ENCODE measurements at places on chromosomes 6 and 20. TPM values are rescaled to one million over a fixed set of nuclear protein-coding genes. Genes with fewer than 3 reads are reported as not detected.

PHF3 gene
- total RNA-seq, result 60.0 TPM

BPIFB2 gene
- not detected for total RNA-seq

FABP7 gene
- not detected for total RNA-seq

CLPSL2 gene
- total RNA-seq, result not detected

ACAT2 gene
- total RNA-seq, result 50.0 TPM

SLC22A7 gene
- total RNA-seq, result not detected

SLC23A2 gene
- 14.1 TPM for total RNA-seq

FHL5 gene
- total RNA-seq, result not detected

VGLL2 gene
- not detected for total RNA-seq

SMLR1 gene
- total RNA-seq, result not detected

ABHD16B gene
- not detected for total RNA-seq
